Upper lobe of left lung (tissue), 6 donors: ENCODE measurements at places on chromosomes 2 and 18.

GRCh38 chr2:27427863-27428212, 593 bp upstream of the NRBP1 start:
- no peak for DNase-seq

- DNase-seq = no peak
Observed at GRCh38 chr2:111235192-111236015, 114.7 kb downstream of the BCL2L11 start.

GRCh38 chr2:223725986-223726970, 111.1 kb downstream of the AP1S3 start:
- no peak for DNase-seq

DNA sequence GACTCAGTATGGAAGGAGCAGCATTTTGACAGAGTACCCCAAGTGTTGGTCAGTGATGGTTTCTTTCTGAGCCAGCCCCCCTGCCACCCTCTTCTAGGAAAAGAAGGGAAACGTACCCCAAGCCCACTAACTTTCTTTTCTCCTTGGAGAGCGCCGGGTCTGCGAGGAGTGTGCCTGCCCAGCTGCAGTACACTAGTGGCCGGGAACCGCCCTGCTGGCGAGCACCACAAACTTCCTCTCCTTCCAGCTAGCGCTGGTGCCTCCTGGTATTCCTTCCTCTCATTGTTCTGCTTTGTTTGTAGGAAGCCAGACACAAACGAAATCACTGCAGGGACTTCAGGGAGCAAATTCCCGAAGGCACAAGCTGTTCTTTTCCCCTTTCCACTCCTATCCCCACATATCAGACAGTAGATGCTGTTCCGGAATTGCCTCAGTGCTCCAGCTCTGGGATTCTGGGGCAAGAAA, 1.8 kb downstream of the CCDC85A start:
- peak; percentile 47 for DNase-seq

- DNase-seq = no peak
Observed at GRCh38 chr18:80124131-80124530, 15.1 kb downstream of the ADNP2 start.

GRCh38 chr18:76524900-76525698, 30.1 kb upstream of the ZNF516 start:
- no peak for DNase-seq

DNA sequence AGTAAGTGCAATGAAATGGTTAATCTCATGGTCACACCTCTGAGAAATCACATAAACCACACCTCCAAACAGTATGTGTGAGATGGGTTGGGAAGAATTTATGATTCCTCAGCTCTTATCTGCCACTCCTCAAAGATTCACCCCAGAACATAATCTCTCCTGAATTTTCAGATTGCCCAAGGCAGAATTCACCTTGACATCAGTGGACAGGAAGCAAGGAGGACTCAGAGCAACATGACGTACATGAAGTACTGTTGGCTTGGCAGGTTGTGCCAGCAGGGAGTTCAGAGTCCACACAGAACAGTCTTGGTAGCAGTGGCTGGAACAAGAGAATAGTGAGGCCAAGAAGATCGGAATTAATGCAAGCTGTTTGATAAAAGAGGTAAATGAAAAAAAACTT, 31.7 kb upstream of the CYBRD1 start:
- no peak for DNase-seq
